ENCODE measurements at places on chromosomes 4 and X.

DNA sequence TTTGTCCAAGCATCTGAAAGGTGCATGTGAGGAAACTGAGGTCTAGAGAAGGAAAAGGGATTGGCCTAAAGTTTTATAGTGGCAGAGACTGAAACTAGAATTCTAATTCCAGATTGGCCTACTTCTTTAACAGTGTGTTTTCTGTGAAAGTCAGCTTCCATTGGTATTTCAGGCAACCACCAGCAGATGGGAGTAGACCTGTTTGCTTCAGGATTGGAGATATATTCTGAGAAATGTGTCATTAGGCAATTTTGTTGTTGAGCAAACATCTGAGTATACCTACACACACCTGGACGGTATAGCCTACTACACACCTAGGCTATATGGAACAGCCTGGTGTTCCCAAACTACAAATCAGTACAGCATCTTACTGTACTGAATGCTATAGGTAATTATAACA is 207.3 kb upstream of the RADX start:
- DNase-seq, result no peak

DNA sequence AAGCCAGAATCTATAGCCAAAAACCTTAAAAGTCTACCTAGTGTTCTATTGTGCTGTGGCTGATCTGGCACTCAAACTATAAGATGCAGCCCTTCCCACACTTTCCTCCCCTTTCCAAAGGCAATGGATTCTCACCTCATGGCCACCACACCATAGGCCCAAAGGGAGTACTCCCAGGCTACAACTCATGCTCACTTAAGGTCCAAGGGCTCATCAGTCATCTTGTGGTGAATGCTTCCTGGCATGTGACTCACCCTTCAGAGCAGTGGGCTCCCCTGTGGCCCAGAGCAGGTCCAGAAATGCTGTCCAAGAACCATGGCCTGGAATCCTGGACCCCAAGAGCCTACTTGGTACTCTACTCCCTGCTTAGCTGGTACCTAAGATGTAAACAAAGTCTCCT is 181.0 kb downstream of the CHRDL1 start:
- DNase-seq, result no peak

DNA sequence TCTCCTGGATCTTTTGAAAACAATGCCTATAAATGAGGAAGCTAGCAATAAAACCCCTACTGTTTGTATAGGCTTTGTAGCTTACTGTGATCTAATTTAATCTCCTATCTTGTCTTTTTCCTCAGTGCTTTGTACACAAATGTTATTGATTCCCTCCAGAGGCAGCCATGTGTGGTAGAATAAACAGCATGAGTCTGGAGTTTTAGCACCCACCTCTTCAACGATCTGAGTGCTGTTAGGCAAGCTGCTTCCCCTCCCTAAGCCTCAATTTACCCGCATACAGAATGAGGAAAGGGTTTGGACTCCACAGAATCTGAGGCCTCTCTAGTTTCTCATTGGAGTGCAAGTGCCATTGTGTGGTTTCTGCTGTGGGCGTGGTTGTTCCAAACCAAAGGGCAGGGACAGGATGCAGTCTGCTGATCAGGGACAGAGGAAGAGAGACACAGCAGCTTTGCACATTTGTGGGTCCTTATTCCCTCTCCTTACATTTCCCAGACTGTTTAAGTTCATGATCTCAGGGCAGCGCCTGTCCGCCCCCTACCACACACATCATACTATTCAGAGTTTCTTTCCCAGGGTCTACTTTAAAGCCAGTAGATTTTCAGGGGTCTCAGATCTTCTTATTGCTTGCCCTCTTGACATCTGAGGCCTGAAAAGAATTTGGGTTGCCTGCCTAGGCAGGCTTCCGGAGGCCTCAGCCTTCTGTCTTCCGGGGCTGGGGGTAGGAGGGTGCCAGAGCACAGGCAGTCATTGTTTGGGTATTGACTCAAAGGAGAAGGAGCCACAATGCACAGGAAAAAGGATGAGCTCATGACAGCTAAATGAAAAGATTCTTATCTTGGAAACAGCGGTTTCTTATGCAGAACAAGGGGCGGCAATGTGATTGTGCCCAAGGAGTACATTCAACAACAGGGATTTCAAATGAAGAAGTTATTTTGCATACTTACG is 114.9 kb upstream of the TEX13D start:
- DNase-seq, result peak; percentile 22

- no peak for DNase-seq
Measured at GRCh38 chrX:74280759-74281158, 23.2 kb upstream of the ZCCHC13 start.

- DNase-seq, result no peak
Measured at GRCh38 chrX:27976284-27976683, 5.0 kb downstream of the DCAF8L1 start.

Data from AG10803 (cell line).